Activated CD4-positive, alpha-beta T cell treated with anti-CD3 and anti-CD28 coated beads, Interleukin-2, amount 10 ng/mL, durations not matched to agents 24 days and 14 days (primary cell): ENCODE measurements at places on chromosomes 5 and 9. TPM values are rescaled to one million over a fixed set of nuclear protein-coding genes. Genes with fewer than 3 reads are reported as not detected.

Gene BRD8
- 53.6 and 61.1 TPM in 2 replicates for total RNA-seq

Gene PFN3
- total RNA-seq = not detected in 2 replicates

Gene MROH2B
- total RNA-seq = not detected in 2 replicates

- DNase-seq = peak; percentile 94
These were observed 289.5 kb downstream of the DOCK8 start for GRCh38 chr9:503881-504852.

- DNase-seq = no peak
These were observed 17.0 kb upstream of the TSSK1B start for GRCh38 chr5:113451797-113452196.

DNA sequence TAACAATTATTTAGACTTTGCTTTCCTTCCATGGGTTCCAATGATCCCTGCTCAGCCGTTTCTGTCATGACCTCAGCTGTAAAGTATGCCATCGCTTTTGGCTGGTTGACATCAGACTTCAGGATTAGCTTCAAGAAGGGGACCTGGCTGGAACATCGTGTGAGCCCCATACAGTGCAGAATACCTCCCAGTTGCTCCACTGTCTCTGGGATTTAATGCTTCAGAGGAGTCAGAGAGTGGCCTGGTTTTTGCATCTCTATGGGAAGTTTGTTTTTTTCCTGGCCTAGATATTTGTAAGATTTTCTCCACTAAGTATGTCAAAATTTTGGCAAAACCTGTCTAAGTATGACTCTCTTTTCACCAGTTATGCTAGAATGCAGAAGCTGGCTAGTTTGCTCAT lies 216.9 kb downstream of the GABBR2 start:
- DNase-seq = no peak

DNA sequence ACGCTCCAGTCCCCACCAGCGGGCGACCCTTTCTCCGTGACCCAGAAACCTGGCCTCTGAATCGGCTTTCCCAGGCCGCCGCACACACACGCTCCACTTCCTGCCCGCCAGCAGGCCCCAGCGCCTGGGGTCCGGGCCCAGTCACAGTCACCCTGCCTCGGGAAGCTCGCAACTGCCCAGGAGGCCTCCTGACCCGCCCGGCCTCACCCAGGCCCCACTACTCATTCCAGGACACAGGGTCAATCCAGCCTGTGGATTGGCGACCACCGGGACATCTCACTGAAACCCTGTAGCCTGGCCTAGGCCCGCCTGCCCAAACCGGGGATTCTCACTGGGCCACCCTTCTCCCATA lies 2.7 kb upstream of the IRX4 start:
- DNase-seq = no peak

DNA sequence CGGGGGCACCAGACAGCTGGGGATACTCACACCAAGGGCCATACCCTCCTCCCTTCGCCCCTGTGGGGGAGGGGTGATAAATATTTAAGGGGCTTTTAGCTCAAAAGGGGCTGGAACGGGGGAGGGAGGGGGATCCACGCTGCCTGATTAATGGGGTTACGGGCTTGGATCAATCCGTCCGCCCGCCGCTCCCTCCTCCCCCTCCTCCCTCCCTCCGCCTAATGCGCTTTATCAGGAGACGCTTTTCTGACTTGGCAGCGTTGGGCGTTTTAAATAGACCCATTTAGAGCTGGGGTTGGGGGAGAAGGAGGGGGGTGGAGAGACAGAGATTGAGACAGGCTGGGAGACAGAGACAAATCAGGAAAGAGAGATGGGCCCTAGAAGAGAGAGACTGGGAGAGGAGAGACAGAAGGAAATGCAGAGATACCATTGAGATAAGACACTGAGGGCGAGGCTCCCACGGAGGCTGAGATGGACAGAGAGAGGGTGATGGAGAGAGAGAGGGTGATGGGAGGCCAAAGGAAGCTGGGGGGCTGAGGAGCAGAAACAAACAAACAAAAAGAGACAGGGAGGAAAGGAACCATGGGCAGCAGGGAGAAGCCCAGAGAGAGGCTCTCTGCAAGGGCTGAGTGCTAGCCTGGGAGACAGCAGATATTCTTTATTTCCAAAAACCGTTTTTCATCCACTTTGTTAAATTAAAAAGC lies 10.3 kb downstream of the CNTFR start:
- no peak for DNase-seq
